ENCODE measurements at places on chromosomes 5 and 9.

- DNase-seq = peak; percentile 36
Observed at GRCh38 chr9:124771867-124772679, 962 bp upstream of the NR6A1 start.

DNA sequence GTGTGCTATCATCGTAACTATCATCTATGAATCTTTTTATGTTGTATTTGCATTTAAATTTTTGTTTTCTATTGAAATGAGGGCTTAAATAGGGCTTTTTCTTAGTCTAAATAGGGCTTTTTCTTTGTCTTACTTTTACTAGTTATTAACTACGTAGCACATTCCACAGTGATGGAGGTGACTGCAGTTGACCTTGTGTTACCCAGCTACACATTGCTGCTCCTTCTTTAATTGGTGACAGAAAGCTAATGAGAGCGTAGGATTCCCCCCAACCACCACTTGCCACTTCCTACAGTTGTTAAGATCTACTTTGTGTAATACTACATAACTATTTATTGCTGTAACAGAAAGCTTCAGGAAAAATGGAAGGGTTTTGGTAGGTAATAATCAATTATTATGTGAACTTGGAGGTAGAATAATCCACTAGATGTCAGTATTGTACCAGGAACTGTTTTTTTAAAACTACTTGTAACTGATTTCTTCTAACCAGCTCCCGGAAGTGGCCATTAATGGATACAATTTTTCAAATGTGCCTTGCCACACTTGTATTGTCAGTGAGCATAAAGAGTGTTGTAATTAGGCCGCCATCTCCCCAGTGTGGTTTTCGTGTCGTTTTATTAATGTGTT lies 18.0 kb downstream of the MTRR start:
- DNase-seq = no peak

DNA sequence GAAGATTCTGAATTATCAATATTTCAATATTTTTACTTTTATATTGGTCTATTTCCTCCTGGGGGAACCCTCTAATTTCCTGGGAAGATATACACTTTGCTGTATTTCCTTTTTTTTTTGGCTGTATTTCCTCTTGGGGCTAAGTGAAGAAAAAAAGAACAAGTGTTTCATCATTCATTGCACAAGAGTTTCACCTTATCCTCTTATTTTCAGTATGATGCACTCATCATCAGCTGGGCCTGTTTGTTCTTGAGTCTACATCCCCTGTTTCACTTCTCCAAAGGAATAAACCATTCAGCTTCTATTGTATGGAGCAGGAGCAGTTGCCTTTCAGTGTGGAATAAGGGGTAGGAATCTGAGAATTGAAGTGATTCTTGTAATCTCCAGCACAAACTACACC lies 210.8 kb downstream of the FAM170A start:
- no peak for DNase-seq

DNA sequence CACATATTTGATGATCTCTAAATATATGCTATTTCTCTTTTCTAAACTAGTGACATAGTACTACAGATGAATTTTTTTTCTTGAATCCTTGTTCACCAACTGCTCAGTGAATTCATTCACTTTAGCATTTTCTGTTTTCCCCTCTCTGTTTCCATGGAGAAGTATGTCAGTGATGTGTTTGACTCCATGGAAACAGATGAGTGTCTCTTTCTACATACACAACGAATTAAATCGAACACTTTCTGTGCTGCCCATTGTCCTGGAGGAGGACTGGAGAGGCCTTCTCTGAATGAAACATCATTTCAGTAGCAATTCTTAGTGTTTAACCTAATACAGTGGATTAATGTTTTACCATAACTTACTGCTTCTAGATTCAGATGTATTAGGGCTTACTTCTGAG lies 9.5 kb downstream of the INVS start:
- no peak for DNase-seq

- no peak for DNase-seq
Observed at GRCh38 chr9:15529566-15530324, 19.0 kb upstream of the PSIP1 start.

DNA sequence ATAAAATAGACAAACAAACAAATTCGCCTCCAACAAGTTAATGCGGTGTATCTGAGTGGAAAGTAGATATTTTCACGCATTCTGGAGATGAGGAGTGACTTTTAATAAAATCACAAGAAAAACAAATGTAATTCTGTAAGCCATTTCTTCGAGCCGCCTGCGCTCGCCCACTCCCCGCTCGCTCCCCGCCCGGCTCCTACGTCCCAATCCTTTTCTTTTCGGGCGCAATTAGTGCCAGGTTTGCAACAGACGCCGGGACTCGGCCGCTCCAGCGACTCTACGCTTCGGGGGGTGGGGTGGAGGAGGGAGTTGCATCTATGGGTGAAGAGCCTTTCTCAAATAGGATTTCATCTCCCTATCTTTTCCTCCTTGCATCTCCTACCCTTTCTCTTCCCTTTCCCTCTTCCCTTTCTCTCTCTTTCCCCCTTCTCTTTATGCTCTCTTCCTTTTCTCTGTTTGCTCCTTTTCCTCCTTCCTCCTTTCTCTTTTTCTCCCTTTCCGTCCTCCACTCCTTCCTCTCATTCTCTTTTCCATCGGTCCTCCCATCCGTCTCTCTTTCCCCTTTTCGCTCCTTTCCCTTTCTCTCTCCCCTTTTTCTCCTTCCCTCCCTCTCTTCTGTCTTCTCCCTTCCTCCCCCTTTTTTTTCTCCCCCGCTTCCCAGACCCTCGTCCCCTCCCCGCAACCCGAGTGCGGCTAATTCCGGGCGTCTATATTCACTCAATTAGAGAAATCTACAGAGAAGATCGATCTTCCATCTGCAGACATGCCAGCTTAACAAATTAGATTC lies 6.1 kb upstream of the OTP start:
- DNase-seq = no peak

GRCh38 chr5:18314192-18314778 lies 680.0 kb downstream of the TAF11L14 start:
- DNase-seq = no peak

DNA sequence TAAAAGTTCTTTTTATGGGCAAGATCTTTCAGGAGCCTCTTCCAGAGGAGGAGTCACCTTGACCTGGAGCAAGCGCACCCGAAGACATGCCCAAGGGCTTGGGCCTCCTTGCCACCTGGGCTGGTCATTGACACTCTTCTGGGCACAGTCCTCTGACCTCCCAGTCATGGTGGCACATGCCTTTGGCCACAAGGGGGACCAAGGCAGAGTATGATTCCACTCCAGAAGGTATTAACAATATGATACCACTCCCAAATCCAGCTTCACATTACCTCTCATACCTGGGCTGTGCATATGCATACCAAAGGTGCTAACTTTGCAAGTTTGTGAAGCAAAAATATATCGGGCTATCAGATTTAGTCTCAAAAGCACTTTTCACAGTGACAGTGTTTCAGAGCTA lies 84.6 kb downstream of the MAST4 start:
- no peak for DNase-seq

- DNase-seq = peak; percentile 69
Observed at GRCh38 chr9:111161015-111161415, 122.7 kb upstream of the LPAR1 start.

- DNase-seq = no peak
Observed at GRCh38 chr9:29806937-29807618, 2233.8 kb upstream of the C9orf72 start.

DNA sequence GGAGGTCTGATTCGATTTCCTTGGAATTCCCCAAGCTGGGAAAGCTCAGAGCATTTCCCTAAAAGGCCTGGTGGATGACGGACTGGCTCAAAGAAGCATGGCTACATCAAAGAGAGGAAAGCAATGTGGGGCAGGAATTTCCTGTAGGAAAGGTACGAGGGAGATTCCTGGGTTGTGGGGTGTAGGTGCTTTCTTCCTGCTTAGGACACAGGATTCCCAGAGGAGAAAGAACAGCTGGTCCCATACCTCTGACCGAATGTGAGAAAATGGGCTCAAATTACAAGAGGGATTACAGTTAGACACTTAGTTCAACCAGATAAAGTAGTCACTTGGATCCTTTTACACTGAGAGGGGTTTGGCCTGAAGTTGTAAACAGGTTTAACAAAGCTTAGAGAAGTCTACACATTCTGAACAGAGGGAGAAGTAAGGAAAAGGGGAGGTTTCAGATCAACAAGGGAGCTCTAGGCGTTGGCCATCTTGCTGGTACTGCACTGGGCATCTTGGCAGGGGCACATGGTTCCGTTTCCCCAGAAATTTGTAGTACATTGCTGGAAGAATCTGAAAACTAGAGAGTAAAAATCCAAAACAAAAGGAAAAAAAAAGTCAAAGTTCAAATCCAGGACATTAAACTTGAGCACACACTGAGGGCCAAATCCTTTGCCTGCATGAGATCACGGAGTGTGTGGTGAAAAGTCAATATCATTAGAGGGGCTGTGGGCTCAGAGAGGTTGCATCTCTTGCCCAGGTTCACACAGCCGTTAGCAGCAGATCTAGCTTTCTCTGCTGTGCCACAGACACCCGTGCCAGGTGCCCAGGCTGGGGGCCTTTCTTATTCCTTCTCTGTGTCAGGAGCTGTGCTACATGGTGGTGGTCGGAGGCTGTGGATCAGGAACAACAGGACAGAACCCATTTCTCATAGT lies 171.3 kb downstream of the RGS3 start:
- DNase-seq = no peak

GRCh38 chr5:174503461-174504265 lies 220.7 kb upstream of the MSX2 start:
- DNase-seq = no peak

DNA sequence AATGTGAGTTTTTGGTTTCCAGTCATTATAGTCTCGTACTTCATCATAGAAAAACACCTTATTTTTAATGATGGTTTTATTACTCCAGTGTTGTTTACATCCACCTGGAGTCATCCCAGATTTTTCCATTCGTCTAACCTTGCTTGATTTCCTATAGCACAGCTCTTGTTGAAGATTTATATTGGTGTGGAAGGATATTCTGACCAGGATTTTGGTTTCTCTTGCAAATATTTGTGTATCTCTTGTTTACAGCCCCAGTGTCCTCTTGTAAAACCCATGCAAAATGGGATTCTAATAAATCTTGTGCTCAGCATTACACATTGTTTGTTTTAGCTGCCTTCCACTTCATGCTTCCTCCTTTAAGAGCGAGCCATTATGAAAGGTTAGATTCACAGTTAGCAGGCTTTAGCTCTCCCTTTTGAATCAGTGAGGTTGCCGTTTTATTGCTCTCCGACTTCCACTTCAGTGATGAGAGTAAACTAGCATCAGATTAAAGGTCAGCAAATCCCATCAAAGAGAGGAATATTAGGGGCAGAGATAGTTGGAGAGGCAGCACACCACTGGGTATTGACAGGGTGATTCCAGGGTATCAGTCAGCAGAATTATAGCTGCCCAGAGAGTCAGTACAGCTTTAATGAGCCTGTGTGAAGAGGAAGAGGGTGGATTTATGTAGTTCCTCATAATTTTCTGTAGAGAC lies 157.1 kb downstream of the PBX3 start:
- DNase-seq = no peak

GRCh38 chr9:7212101-7212500 lies 454.3 kb downstream of the KDM4C start:
- DNase-seq = no peak

DNA sequence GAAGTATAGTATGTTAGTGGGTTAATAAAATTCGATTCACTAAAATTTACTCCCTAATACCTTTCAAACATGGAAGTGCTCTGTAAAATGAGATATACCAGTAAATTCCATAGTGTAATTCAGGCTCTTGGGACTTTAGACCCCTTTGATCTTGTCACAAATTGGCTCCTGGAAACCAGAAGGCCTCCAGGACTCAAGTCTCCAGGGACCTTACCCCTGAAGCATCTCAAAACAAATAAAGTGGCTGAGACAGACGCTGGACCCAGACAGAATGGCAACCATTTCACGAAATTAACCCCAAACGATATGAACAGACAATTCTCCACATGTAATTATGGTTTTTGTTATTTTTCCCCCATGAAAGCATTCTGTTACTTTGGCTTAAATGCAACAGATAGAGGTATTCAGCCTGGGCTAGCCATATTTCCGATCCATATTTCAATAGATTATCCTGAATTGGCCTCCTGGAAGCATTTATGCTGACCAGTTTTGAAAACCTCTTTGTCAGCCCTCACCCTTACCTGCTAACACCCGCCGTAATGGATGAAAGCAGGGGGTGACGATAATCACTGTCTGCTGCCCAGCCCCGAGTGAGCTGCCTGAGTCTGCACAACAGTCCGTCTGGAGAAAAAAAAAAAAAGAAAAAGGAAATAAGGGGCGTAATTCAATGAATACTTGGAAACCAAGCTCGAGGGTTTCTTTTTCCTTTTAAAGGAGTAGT lies 34.1 kb upstream of the EFNA5 start:
- DNase-seq = no peak

GRCh38 chr9:122354536-122355199 lies 16.2 kb upstream of the PTGS1 start:
- no peak for DNase-seq

- DNase-seq = no peak
Observed at GRCh38 chr9:122223435-122223834, 5.3 kb downstream of the LHX6 start.

DNA sequence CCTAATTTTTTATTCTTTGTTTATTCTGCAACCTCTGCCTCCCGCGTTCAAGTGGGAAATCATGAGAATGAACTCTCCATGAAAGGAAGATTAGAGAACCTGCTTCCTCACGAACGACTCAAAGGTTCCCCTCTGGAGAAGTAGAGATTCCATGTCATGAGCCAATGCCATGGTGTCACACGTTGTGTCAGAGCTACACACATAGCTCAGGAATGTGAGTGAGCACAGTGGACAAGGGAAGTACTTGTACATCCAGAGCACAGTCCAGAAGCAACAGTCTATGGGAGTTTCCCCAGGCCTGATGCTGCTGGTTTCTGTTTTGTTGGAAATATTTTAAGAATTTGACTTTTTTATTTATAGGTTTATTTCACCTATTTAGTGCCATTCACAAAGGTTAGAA lies 26.8 kb upstream of the PPP2CA start:
- DNase-seq = peak; percentile 93

DNA sequence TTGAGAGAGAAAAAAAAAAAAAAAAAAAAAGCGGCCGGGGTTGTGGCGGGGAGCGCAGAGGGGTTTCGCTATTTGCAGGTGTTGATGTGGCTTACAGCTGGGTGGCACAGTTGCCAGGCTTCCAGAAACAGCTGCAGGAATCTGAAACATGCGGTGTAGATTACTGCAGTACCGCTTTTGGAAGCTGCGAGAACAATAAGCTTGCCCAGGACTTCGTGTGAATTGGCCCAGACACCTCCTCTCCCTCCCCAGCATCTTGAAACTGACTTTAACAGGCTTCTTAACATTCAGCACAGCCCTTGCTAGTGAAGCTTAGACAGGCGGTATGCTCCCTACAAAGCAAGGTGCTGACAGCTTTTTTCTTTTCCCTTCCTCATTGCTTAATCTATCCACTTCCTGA lies 104.0 kb downstream of the ATP10B start:
- DNase-seq = no peak

GRCh38 chr5:179194941-179195381 lies 134.8 kb downstream of the ZNF354C start:
- DNase-seq = no peak

DNA sequence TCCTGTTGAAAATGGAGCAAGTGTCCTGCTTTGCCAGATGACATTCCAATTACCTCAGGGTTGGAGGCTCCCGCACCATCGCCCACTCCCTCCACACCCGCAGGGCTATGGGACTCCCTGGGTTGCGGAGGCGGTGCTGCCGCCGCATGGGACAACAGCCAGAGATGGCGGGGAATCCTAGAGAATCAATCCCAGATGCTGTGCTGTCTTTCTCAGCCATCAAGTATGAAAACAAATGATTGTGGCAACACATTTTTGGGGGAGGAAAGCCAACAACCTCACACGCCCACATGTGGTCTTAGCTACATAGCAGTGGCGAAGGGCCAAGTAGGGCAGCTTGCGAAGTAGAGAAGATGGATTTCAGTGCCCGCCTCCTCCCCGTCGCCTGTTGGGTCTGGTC lies 46.7 kb downstream of the IL31RA start:
- peak; percentile 90 for DNase-seq

GRCh38 chr5:68258531-68258930 lies 43.0 kb downstream of the PIK3R1 start:
- DNase-seq = no peak
